CD14-positive monocyte (primary cell): ENCODE measurements at places on chromosomes 4 and X. TPM values are rescaled to one million over a fixed set of nuclear protein-coding genes. Genes with fewer than 3 reads are reported as not detected.

GRCh38 chr4:2261110-2261852, 628 bp downstream of the MXD4 start:
- peak overlapping the region; percentile 92 for H3K4me3 ChIP-seq
- H3K27me3 ChIP-seq = no peaks in the 10 kb centered on the region
- H3K27ac ChIP-seq = no peak overlapping the region
- peaks cover 37% of the 10 kb centered on the region for H3K36me3 ChIP-seq
- H3K4me1 ChIP-seq = peaks cover 22% of the 10 kb centered on the region

GRCh38 chr4:136793848-136794247, 738.4 kb downstream of the PCDH18 start:
- H3K27ac ChIP-seq = no peak overlapping the region
- DNase-seq = no peak
- H3K4me1 ChIP-seq = no peaks in the 10 kb centered on the region
- H3K4me3 ChIP-seq = no peak overlapping the region

The SYN1 gene
- polyA plus RNA-seq = 0.11 TPM

GRCh38 chr4:155430895-155431795, 54.4 kb upstream of the MAP9 start:
- H3K27ac ChIP-seq = no peak overlapping the region
- H3K4me3 ChIP-seq = no peak overlapping the region
- H3K4me1 ChIP-seq = no peaks in the 10 kb centered on the region
- no peaks in the 10 kb centered on the region for H3K27me3 ChIP-seq

GRCh38 chrX:46059316-46059715, 485.9 kb downstream of the ZNF674 start:
- H3K36me3 ChIP-seq = no peaks in the 10 kb centered on the region
- no peaks in the 10 kb centered on the region for H3K27me3 ChIP-seq
- H3K4me1 ChIP-seq = no peaks in the 10 kb centered on the region
- no peak overlapping the region for H3K4me3 ChIP-seq

DNA sequence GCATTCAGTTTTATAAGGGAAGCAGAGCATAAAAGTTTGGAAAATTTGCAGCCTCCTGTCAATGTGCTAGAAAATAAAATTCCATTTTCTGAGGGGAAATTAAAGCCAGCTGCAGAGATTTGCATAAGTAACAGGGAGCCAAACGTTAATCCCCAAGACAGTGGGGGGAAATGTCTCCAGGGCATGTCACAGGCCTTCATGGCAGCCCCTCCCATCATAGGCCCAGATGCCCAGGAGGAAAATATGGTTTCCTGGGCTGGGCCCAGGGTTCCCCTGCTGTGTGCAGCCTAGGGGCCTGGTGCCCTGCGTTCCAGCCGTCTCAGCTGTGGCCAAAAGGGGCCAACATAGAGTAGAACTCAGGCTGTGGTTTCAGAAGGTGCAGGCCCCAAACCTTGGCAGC, 9.3 kb downstream of the RNF4 start:
- peak overlapping the region; percentile 22 for H3K27ac ChIP-seq
- H3K4me1 ChIP-seq = peaks cover 27% of the 10 kb centered on the region
- DNase-seq = no peak
- H3K4me3 ChIP-seq = no peak overlapping the region
- no peaks in the 10 kb centered on the region for H3K27me3 ChIP-seq
- H3K36me3 ChIP-seq = peaks cover 2% of the 10 kb centered on the region

DNA sequence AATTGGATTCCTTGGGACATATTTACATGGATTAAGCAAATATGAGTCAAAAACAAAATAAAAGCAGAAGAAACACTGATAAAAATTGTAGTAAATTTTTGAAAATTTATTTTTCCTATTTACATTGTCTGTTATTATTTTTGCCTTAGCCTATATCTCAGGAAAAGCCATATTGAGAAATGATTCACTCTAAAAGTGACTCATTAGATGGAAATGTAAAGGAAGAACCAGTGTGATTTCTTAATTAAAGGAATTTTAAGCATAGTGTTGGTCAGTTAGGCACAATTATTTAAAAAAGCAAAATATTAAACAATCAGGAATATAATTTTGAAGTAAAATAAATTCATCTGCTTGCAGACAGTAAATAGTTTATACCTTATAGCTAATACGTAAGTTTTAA, 167.4 kb upstream of the NAP1L5 start:
- no peak overlapping the region for H3K27ac ChIP-seq
- H3K36me3 ChIP-seq = no peaks in the 10 kb centered on the region
- peaks cover 12% of the 10 kb centered on the region for H3K4me1 ChIP-seq
- no peak overlapping the region for H3K4me3 ChIP-seq

DNA sequence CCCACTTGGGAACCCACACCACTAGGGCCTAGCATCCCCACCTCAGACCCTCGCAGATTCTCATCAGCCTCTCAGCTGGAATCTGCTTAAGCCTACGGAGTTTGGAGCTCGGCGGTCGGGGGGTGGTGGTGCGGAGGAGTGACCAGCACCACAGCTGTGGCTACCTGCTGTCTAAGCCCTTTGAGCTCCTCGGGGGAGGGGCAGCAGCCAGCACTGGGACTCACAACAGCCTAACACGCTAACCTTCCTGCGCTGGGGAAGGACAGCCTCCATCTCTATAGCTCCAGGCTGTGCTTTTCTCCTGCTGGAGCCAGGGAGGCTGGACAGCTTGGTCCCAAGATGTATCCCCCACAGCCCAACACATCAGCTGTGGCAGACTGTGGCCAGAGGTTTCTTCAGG, 281.5 kb downstream of the USP46 start:
- H3K27me3 ChIP-seq = no peaks in the 10 kb centered on the region
- no peaks in the 10 kb centered on the region for H3K4me1 ChIP-seq
- DNase-seq = no peak
- no peaks in the 10 kb centered on the region for H3K36me3 ChIP-seq
- H3K4me3 ChIP-seq = no peak overlapping the region
- H3K27ac ChIP-seq = no peak overlapping the region

The ADH1C gene
- not detected in 2 replicates for polyA plus RNA-seq

DNA sequence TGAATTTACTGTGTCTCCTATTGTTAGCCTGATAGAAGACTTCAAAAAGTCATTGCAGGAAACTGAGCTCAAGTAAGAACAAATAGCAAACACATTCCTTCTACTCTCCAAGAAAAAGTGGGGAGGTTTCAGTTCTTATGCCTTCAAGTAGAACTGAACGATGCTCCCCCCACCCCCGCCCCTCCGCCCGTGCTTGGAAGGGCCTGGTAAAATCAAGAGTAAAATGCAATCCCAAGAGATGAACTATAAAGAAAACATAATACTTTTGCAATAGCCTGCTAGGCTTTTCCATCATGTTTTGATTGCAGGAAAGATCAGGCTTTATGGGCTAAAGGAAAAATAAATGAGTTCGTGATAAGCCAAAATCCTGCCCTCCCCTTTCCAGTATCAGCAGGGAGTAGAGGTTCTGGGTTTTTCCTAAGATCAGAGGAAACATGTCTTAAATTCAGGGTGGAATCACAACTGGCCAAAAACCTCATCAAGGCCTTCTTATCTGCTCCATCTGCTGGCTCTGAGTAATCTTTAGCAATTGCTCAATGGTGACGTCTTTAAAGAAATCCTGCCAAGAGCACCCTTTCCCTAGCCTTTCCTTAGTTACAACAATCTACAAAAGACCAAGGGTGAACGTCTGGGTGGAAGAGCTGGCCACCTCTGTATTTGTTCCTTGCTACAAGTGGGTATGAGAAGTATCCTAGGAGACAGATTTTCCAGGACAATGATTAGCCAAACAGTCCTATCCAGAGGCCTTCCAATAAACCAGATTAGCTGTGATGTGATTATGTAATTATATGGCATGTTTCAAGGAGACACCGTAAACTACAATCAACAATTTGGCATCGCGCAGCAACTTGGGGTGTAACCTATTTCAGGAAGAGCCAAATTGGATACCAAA, 66.3 kb upstream of the FAM9C start:
- H3K4me1 ChIP-seq = no peaks in the 10 kb centered on the region
- peaks cover 25% of the 10 kb centered on the region for H3K27me3 ChIP-seq
- DNase-seq = peak; percentile 56
- H3K36me3 ChIP-seq = no peaks in the 10 kb centered on the region
- H3K4me3 ChIP-seq = no peak overlapping the region
- H3K27ac ChIP-seq = no peak overlapping the region

The MAGEB17 gene
- polyA plus RNA-seq = 0.08 and 0.13 TPM in 2 replicates

DNA sequence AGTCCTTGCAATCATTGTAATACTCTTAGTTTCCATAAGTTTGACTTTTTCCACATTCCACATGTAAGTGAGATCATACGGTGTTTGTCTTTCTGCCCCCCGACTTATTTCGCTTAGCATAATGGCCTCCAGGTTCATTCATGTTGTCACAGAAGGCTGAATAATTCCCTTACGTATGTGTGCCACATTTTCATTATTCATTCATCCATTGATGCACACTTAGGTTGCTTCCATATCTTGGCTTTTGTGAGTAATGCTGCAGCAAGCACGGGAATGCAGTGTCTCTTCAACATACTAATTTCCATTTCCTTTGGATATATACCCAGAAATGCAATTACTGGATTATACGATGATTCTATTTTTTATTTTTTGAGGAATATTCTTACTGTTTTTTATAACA, 22.0 kb upstream of the VEGFC start:
- H3K27ac ChIP-seq = no peak overlapping the region
- DNase-seq = no peak
- H3K36me3 ChIP-seq = no peaks in the 10 kb centered on the region
- H3K4me3 ChIP-seq = no peak overlapping the region
- no peaks in the 10 kb centered on the region for H3K27me3 ChIP-seq

- H3K4me1 ChIP-seq = no peaks in the 10 kb centered on the region
- H3K36me3 ChIP-seq = no peaks in the 10 kb centered on the region
- H3K27me3 ChIP-seq = no peaks in the 10 kb centered on the region
- H3K27ac ChIP-seq = no peak overlapping the region
Observed at GRCh38 chrX:14501327-14501726, 28.0 kb upstream of the GLRA2 start.

DNA sequence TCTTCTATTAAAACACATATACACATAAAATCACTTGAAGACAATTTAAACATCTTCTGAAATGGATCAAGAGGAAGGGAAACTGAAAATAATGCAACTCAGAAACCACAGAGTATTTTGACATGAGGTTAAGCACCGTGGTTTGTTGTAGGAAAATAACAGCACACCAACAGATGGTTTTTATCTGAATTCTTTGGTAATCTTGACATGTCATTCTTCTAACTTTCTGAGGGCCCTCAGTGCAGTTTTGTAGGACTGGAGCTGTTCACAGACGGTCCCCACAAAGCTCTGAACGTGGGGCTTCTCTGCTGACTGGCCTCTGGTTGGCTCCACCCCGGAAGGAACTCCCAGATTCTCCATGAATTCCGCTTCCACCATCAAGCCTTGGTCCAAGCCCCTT, 16.0 kb upstream of the TLR8 start:
- no peak overlapping the region for H3K4me3 ChIP-seq
- peaks cover 26% of the 10 kb centered on the region for H3K27me3 ChIP-seq
- H3K27ac ChIP-seq = peak overlapping the region; percentile 76
- peaks cover 59% of the 10 kb centered on the region for H3K4me1 ChIP-seq
- peak; percentile 30 for DNase-seq

The YY2 gene
- polyA plus RNA-seq = 0.12 TPM

GRCh38 chr4:102169345-102169744, 175.9 kb downstream of the SLC39A8 start:
- no peaks in the 10 kb centered on the region for H3K4me1 ChIP-seq
- no peak for DNase-seq
- no peaks in the 10 kb centered on the region for H3K27me3 ChIP-seq
- H3K36me3 ChIP-seq = no peaks in the 10 kb centered on the region
- H3K27ac ChIP-seq = no peak overlapping the region
- no peak overlapping the region for H3K4me3 ChIP-seq

GRCh38 chrX:118553042-118553710, 57.6 kb downstream of the DOCK11 start:
- peak overlapping the region; percentile 7 for H3K27ac ChIP-seq
- H3K36me3 ChIP-seq = peaks cover 36% of the 10 kb centered on the region
- no peak overlapping the region for H3K4me3 ChIP-seq
- H3K4me1 ChIP-seq = no peaks in the 10 kb centered on the region
- no peaks in the 10 kb centered on the region for H3K27me3 ChIP-seq

The TEC gene
- polyA plus RNA-seq = 0.73 TPM

DNA sequence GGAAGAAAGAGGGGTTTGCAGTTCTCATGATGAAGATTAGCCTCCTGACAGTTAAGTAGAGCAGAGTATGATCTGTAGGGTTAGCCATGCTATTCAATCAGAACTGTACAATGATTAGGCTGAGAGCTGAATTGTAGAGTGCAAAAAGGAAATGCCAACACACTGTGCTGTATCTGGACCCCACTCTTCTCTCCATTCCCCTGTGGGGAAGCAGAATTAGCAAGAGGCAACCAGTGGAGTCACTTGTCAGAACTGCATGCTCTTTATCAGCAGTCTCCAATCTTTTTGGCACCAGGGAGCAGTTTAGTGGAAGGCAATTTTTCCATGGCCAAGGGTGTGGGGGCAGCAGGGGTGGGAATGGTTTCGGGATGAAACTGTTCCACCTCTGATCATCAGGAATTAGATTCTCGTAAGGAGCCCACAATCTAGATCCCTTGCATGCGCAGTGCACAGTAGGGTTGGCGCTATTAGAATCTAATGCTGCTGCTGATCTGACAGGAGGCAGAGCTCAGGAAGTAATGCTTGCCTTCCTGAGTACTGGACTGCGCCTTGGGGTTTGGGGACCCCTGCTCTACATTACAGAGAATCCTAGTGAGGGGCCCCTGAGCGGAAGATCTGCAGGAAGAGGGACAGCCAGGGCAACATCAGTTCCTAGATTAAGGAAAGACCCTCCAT, 19.4 kb downstream of the TBC1D9 start:
- no peaks in the 10 kb centered on the region for H3K27me3 ChIP-seq
- DNase-seq = no peak
- no peaks in the 10 kb centered on the region for H3K36me3 ChIP-seq
- H3K27ac ChIP-seq = no peak overlapping the region
- H3K4me3 ChIP-seq = no peak overlapping the region
- H3K4me1 ChIP-seq = peaks cover 1% of the 10 kb centered on the region

DNA sequence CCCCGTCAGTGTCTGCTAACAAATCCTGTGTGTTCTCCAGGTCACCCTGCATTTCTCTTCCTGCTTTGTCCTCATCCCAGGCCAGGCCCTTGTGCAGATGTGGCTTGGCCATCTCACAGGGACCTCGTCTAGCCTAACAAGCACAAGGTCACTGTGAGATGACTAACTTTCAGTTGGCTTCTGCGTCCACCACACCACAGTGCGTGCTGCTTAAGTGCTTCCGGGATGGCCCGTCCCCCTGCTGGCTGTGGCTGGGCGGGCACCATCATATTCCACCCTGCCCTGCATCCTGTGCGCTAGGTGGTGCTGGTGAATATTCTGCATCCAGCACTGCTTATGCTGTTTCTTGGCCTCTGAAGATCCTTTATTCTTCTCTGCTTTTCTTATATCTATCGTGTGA, 33.8 kb downstream of the RBBP7 start:
- no peaks in the 10 kb centered on the region for H3K4me1 ChIP-seq
- H3K36me3 ChIP-seq = peaks cover 80% of the 10 kb centered on the region
- DNase-seq = peak; percentile 18
- no peak overlapping the region for H3K27ac ChIP-seq
- H3K27me3 ChIP-seq = no peaks in the 10 kb centered on the region

GRCh38 chr4:26878794-26879391, 18.3 kb downstream of the STIM2 start:
- no peak overlapping the region for H3K27ac ChIP-seq
- no peak for DNase-seq
- H3K36me3 ChIP-seq = no peaks in the 10 kb centered on the region
- no peaks in the 10 kb centered on the region for H3K27me3 ChIP-seq

The DCAF8L2 gene
- polyA plus RNA-seq = not detected

The PDHA1 gene
- 28.6 and 74.8 TPM in 2 replicates for polyA plus RNA-seq
